ENCODE measurements at places on chromosomes 12 and 14.

DNA sequence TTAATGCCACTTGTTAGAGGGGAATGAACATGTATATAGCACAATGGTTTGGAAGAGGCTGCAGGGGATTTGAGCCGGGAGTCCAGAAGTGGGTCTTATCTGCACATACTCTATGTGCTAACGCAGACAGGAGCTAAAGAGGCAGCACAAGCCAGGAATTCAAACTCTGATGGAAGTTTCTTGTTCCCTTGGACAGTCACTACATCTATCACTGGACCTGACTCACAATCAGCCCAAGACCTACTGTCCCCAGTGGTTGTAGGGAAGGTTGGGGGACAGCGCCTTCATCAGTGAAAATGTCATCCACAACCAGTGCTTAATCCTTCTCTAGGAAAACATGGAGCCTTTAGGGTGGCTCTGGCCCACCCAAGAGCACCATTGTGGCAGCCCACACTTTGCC lies 107.8 kb downstream of the GCH1 start:
- no peak for DNase-seq

DNA sequence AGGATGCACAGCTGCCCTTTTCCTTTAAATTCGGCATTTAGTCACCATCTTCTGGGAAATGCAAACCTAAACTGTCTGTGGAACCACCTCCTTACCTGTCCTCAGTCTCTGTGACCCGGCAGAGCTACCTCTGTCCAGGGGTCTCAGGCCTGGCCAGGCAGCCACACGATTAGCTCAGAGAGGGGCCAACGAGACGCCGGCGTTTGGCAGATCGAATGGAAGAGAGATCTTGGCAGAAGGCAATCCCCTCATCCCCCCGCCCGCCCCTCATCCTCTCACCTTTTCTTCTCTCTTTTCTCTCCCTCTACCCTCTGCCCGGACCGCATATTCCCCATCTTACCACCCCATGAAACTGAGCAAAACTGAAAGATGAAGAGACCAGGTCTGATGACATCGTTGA lies 101.0 kb downstream of the PIWIL1 start:
- no peak for DNase-seq

- DNase-seq, result no peak
These were observed 27.7 kb upstream of the CALM1 start for GRCh38 chr14:90368946-90369721.

DNA sequence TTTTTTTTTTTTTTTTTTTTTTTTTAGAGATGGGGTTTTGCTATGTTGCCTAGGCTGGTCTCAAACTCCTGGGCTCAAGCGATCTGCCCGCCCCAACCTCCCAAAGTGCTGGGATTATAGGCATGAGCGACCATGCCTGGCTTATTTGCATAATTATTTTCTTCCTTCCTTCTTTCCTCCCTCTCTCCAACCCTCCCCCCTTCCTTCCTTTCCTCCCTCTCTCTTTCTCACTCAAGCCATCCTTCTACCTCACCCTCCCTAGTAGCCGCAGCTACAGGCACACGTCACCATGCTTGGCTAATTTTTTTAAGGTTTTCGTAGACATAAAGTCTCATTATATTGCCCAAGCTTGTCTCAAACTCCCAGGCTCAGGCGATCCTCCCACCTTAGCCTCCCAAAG lies 83.8 kb downstream of the PEBP1 start:
- no peak for DNase-seq
